ENCODE measurements at places on chromosomes 7 and 10. TPM values are rescaled to one million over a fixed set of nuclear protein-coding genes. Genes with fewer than 3 reads are reported as not detected.

Gene MINPP1
- total RNA-seq = 26.7 TPM

Gene NKX2-3
- not detected for total RNA-seq

Gene VIPR2
- not detected for total RNA-seq

Gene PHYHIPL
- total RNA-seq = 0.15 TPM

Gene EPHA1
- total RNA-seq = 4.8 TPM

Gene SCIN
- 113 TPM for total RNA-seq

Gene LRGUK
- total RNA-seq = 0.94 TPM

Gene ASB10
- not detected for total RNA-seq

DNA sequence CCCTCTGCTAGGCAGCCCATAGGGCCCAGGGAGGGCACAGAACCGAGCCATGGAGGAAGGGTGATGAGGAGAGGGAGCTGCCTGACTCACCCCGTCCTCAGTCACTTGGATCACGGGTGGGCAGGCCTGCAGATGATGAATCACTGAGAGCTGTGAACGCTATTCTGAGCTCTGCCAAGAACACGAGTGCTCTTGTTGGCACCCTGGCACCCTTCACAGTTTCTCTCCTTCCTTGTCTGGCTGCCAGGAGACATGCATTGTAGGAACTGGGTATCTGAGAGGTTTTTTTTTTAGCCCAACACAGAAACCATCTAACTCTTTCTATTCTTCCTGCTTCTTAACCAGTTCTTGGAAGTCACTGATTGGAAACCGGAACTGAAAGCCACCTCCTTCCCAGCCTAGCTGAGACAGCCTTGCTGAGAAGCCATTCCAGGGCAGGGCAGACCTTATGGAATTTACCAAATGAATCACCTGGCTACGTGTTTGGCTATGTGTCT is 82.1 kb downstream of the SLC37A3 start:
- peak; percentile 93 for DNase-seq

- peak; percentile 25 for DNase-seq
These were observed at the start of gene VWA2 for GRCh38 chr10:114239117-114239993. TSS of gene VWA2 (plus strand) at chr10:114239254. CDS start at chr10:114248714, 9,460 bp downstream.

- no peak for DNase-seq
These were observed 52.3 kb upstream of the EN2 start for GRCh38 chr7:155405399-155406318.

DNA sequence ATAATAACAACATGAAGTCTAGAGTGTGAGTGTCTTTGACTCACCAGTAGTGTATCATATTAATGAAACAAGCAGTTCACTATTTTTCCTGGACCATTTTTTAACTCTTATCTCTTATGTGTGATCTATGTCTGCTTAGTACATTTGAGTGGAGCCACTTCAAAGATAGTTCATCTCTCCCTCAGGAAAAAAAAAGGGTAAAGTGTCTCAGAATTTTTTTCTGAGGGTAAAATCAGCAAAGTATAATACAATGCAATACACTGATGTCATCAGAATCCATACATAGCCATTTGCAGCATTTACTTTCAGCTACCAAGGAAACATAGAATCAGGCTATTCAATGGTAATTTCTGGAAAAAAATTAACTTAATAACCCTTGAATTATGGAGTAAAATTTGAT is 706.7 kb downstream of the DNAJB9 start:
- DNase-seq = no peak

GRCh38 chr7:1225441-1226185 is 7.1 kb upstream of the UNCX start:
- DNase-seq = no peak

DNA sequence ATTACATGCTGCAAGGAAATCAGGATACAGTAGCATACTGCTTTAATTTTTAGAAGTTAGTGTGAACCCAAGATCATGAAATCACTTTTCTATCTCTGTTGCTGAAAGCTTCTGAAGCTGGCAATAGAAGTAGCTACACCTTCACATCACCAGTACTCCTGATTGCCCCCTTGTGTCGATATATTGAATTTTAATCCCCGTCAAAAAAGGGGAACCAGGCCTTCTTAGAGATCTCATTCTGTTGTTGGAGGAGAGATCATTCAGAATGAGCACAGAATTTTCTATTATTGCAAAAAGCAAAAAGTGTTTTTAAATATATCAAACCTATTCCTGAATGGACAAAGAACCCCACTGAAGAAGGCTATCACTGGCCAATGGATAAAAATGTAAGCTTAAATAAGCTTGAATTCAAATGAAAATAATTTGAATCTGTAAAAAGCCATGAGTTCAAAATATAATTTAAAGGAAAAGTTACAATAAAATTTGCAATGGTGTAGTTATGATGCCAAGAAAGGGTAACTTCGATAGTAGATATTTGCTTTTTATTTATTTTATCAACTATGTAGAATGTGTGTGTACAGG is 39.7 kb upstream of the TEX47 start:
- DNase-seq = peak; percentile 58

GRCh38 chr7:24510759-24511158 is 62.5 kb upstream of the PALS2 start:
- DNase-seq = peak; percentile 69

- DNase-seq = no peak
These were observed 858.7 kb downstream of the TYW1 start for GRCh38 chr7:67855322-67855721.

DNA sequence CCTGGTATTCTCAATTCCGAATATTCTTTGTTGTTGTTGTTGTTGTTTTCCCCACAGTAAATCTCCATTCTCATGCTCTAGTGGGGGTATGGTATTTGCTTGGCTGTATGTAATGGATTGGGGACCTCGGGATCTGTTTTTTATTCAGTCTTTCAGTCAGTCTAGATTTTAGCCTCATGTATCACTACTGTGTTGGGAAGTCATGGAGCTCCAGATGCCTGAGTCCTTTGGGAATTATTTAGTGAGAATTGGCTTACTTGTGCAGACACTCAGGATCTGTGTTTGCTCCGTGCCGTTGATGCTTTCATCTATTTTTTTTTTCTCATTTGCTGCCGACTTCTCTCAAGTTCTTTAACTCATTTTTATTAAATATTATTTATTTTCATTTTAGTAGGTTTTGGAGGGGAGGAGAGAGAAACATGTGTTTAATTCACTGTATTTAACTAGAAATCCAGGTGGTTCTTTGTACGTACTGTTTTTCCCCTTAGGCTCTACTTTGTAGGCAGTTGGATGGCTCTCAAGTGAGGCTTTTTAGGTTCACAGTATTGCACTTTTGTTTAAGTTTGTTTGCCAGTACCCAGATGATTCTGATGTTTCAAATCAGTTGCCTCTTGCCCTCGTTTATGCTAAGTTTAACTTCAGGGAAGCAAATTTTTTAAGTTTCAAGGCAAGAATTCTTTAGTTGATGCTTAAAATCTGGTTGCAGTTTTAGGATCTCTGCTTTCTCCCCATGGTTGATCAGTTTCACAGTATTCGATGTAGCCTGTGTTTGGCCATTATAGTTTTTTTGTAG is 36.9 kb downstream of the ZNRF2 start:
- no peak for DNase-seq

GRCh38 chr7:78020874-78021249 is 222.3 kb downstream of the PHTF2 start:
- no peak for DNase-seq

- DNase-seq = no peak
These were observed 779 bp upstream of the ADCK2 start for GRCh38 chr7:140671966-140672365.

- peak; percentile 6 for DNase-seq
These were observed 83.7 kb downstream of the EPC1 start for GRCh38 chr10:32263300-32263699.

DNA sequence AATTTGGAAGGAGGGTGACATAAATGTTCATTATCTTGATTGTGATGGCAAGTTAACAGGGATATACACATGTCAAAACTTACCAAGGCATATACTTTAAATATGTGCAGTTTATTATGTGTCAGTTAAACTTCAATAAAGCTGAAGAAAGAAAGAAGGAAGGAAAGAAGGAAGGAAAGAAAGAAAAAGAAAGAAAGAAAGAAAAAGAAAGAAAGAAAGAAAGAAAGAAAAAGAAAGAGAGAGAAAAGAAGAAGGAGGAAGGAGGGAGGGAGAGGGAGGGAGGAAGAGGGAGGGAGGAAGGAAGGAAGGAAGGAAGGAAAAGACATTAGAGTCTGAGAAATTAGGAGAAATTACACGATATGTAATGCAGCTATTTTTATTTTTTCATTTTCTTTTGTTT is 15.9 kb upstream of the GSTK1 start:
- no peak for DNase-seq

DNA sequence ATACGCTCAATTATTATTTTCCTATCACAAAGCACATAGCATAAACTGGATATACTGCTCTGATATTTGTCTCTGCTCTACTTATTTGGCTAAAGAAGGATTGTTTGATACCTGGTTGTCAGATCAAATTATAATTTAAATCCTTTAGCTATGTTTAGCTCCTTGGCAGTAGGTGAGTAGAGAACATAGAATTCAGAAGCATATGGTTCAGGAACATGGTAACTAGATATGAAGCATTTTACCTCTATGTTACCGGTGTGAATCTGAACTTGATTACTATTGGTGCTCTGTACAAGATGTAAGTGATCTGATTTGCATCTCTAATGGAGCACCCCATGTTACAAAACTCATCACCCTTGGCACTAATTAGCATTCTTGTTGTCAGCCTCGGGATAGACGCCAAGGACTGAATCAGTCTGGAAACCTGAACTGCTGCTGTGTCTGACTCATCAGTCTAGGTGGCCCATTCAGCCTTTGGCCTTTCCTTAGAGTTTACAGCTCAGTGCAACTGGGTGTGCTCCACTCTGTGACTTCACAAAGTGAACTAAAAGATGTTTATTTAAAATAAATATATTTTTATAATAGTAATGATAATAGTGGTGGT is 12.3 kb upstream of the MYPN start:
- peak; percentile 97 for DNase-seq

GRCh38 chr7:10225275-10225674 is 748.4 kb upstream of the PHF14 start:
- no peak for DNase-seq

GRCh38 chr7:93544691-93545090 is 29.8 kb downstream of the CALCR start:
- no peak for DNase-seq

DNA sequence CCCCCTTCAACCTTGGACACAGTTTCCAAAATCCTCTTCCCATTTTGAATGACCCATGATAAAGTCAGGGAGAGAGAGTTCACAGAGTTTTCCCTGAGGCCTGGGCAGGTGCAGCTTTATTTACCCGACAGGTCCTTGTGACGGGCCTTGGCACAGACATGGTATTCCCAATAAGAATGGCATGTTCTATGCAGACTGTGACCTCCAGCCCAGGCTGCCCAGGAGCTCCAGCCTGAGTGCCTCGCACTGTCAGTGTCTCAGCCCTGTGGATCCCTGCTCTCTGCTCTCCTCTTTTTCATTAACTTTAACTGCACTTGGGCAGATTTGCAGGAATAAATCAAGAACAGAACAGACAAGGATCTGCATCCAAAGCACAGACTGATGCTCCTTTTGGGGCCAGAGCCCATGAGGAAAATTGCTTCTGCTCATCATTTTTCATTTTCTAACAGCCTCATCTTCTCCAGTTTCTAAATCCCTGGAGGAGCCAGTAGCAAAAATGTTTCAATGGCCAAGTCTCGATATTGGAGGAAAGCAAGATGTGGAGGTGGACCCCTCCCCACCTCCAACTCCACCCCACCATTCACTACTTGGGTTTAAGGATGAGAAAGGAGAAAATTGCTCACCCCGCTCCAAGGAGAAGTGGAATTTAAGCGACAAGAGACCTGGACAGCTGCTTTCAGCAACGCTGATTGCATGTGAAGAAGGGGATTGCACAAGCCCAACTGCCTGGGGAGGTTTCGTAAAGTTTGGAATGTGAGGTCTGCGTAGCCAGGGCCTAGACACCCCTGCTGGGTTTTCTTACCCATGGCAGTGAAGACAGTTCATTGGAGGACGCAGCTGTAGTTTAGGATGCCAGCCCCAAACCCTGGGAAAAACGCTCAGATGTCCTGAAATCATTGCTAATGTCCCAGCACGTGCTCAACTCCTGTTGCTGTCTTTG is 225.9 kb downstream of the WDR11 start:
- DNase-seq = no peak

GRCh38 chr7:37495574-37496184 is 47.0 kb upstream of the ELMO1 start:
- peak; percentile 31 for DNase-seq

GRCh38 chr7:122340427-122340826 is 35.9 kb upstream of the FEZF1 start:
- DNase-seq = no peak

DNA sequence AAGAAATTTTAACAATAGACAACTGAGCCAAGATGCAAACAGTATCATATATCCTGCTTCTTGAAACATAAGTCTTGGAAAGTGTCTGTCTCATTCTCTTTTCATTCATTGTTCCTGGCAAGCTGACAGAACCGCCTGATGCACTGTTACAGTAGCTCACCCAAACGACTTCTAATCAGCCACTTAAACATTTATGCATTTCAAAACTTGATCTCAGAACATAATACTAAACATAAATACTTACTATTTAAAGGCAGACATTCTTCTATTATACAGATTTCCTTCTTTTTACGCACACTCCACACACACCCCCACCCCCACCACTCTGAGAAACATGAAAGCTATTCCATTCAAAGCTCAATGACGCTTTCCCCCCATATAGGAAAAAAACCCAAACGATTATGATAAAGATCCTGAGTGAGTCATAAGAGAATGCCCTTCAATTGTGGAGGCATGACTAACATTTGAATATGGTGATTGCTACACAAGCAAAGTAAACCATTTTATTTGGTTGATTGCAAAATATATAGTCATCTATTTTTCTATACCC is 30.5 kb downstream of the SHTN1 start:
- DNase-seq = peak; percentile 75

DNA sequence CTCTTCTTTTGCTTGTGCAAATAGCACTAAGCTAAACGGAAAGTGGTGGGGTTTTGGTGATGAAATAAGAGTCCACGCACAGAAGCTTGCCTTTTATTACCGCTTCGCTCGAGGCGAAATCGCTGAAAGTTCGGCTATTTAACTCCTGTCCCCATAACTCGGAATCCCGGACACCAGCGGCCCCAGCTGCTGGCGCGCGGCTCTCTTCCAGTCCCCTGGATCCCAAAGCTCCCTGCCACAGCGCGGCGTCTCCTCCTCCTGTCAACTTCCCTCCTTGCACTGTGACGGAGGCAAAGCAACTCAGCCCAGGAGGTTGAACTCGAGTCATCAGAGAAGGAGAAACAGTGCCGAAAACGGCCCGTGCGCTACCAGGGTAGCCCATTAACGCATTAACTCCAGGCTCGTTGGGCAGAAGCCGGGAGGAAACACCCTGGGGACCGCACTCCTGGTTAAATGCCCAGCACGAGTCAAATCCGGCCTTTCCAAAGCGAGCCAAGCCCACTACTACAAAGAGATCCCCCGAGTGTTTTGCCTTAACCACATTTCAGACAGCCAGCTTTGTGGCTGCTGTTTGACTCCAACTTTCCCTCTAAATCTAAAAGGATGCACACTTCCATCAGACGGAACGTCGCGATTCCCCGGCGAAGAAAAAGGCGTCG is 1.3 kb downstream of the SEMA3D start:
- DNase-seq = peak; percentile 22

- DNase-seq = peak; percentile 45
These were observed 137.9 kb upstream of the MKI67 start for GRCh38 chr10:128263891-128264688.

- DNase-seq = no peak
These were observed 444.0 kb upstream of the MGMT start for GRCh38 chr10:129023082-129023481.
